Stimulated activated naive B cell treated with anti-CD40 and anti-IgM and Interleukin-4, amounts not matched to agents 10 μg/mL and 1 μg/mL and 100 μg/mL, for 72 hours (primary cell): ENCODE measurements at places on chromosomes 1 and 21.

DNA sequence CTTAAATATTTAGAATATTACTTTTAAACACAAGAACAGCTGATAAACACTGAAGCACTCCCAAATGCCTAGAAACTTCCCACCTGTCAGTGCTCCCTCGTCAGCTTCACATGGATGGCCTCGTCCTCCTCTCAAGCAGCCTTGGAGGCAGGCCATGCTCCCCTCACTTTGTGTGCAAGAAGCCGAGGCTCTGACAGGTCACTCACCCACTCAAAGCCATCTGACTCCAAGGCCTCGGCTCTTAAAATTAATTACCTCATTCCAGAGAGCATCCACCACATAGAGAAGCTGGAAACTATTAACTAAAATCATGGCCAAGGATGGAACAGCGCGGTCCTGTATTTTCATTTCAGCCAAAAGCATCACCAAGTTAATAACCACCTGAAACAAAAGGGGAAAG lies 17.8 kb downstream of the LBR start:
- DNase-seq, result no peak

DNA sequence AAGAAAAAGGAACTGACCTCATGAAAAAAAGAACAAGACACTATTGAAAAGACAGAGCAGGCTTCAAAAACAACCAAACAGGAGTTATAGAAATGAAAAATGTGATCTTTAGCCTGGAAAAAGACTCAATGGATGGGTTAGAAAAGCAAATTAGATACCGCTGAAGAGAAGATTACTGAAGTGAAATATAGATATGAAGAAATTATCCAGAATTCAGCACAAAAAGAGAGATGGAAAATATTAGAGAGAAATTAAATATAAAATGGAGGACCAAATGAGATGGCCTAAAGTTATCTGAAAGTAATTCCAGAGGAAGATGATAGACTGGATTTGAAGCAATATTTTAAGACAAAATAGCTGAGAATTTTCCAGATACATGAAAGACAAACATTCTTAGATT lies 63.0 kb downstream of the SLC37A1 start:
- no peak for DNase-seq

DNA sequence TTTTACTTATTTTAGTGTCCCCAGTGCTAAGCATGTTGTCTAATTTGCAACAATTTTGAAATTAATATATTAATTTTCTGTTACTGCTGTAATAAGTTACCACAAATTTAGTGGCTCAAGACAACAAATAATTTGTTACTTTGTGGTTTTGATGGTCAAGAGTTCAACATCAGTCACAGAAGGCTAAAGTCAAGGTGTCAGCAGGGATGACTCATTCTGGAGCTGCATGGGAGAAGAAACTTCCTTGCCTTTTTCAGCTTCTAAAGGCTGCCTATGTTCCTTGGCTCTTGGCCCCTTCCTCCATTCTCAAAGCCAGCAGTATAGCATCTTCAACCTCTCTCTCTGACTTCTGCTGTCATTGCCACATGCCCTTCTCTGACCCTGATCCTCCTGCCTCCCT lies 271.8 kb downstream of the HLX start:
- DNase-seq, result no peak

DNA sequence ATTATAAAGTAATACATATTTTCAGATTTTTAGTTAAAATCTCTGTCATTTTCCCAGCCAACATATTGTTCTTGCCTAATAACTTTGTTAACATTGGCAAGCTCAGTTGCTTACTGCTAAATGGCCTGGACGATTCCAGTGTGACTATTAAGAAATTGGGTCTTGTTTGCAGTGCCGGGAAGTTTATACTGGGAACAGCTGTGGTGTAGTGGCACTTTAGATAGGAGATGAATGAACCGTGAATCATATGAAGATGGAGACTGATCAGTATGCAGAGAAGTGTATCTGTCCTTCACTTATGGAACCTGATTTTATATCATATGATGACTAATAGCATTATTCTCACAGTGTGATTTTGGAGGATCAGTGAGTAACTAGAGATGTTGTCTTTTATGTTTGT lies 3.3 kb downstream of the CHRM3 start:
- DNase-seq, result no peak

DNA sequence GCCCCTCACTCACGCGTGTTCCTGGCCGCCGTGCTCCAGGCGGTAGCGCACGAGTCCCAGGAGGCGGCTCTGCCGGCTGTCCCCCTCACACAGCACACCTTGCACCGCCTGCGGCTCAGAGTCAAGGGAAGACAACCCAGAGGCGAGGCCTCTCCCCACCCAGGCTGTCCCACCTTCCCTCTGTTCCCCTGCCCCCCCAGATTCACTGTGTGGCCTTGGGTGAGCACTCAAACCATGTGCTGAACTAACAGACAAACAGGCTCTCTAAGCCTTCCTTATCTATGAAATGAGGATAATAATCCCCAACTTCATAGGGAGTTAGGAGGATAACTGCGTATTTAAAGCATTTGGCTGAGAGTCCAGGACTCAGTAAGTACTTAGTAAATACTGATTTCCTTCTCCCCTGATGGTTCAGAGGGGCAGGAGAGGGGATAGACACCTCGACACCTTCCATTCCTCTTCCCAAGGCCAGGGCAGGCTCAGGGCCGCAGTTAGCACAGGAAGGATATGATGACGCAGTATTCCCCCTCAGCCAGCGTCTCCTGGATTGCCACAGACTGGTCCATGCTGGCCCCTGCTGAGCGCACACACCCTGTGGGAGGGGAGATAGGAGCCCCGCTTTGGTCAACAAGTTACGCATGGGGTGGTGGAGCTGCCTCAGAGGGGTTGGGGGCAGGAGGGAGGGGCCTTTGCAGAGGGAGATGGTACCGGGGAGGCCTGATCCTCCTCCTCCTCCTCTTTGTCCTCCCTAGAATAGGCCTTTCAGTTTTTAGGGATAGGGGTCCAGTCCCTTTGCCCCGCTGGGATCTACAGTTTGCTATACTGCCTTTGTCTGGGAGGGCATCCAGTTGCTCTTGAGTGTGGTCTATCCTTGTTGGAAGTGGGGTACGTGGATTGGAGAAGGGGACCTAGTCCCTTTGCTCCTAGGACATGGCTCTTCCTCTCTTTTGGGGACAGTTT lies 830 bp downstream of the INPP5B start:
- no peak for DNase-seq

- no peak for DNase-seq
These were observed 1.1 kb downstream of the TOR1AIP1 start for GRCh38 chr1:179883040-179883744.

DNA sequence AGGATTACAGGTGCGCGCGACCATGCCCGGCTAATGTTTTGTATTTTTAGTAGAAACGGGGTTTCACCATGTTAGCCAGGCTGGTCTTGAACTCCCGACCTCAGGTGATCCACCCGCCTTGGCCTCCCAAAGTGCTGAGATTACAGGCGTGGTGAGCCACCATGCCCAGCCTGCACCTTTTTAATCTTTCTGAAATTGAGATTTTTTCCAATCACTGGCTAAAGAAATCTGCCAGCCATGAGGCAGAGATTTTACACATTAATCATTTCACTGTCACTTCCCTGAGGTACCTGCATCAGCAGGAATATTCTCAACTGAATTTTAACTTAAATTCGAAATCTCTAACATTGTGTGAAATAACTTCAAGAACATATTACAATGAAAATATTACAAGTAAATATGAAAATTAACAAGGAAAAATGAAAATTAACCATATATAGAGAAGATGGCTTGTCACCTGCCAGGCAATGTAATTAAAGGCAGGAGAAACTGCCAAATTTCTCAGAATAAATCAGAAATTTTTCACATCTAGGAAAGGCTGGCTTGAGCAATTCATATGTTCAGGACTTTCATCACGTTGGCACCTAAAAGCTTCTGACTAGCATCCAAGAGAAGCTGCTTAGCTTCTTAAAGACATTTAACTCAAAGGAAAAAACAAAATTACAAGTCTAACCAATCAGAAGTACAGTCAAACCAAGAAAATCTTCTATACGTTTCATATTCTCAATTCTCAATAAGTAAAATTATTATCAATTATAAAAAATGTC lies 5.9 kb downstream of the ANKRD13C start:
- DNase-seq, result no peak

- DNase-seq, result no peak
These were observed 132.6 kb downstream of the NTPCR start for GRCh38 chr1:233082778-233083550.

DNA sequence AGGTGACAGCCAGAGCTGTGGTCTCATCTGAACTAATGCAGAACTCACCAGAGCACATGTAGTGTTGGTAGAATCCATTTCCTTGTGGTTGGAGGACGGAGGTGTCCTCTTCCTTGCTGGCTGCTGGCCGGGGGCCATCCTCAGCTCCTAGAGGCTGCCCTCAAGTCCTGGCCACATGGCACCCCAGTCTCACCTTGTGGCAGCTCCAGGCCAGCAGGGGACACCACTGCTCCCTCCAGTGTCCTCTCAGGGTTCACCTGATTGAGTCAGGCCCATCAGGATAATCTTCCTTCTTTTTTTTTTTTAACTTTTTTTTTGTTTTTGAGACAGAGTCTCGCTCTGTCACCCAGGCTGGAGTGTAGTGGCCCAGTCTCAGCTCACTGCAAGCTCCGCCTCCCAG lies 2.9 kb downstream of the KCNE1 start:
- DNase-seq, result no peak

GRCh38 chr1:193932979-193933378 lies 746.6 kb upstream of the B3GALT2 start:
- DNase-seq, result no peak

DNA sequence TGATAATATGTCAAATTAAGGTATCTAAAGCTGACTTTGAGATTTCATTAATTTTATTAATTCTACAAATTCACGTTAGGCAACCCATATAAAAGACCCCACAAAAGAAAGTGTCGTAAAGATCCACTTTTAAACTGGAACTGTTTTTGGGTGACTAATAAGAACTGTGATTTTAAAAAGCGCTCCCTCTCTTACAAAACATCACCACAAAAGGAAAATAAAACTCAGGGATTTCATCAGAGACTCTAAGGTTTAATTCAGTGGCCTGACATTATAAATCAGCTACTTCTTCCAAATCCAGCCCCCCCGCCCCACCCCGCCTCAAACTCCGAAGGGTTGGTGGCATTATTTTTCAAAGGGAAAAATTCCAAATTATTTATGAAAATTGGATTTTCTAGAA lies 2.7 kb downstream of the COL24A1 start:
- no peak for DNase-seq

DNA sequence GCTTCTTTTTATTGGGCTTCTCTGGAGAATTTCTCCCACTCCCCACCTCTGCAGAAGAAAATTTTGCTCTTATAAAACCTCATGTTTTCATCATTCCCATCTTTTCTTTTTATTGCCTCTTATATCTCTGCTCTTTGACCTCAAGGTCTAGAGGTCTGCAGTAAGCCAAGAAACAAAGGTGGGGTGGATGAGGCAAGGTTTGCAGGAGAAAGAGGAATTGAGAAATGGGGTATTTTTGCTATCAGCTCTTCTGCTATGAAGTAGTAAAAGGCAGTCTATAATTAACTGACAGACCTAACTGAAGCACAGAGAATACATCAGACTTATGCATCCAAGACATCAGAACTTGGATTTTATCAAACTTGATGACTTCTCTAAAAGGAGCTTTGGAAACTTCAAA lies 22.9 kb downstream of the SYT11 start:
- DNase-seq, result no peak

- no peak for DNase-seq
These were observed 16.5 kb upstream of the IFFO2 start for GRCh38 chr1:18972991-18973390.

DNA sequence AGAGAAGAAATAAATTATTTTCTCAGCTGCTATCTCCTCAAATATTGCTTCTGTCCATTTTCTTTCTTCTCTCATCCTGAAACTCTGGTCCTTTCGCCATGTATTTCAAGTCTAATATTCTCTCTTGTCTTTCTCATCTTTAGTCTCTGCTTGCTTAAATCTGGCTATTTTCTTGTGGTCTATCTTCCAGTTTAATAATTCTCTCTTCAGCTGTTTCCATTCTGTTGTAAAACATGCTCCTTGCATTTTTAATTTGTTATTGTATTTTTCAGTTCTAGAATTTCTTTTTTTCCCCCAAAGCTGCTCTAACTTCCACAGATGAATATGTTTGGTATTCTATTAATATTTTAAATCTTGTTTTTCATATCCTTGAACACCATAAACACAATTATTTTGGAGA lies 70.1 kb upstream of the TMPRSS2 start:
- DNase-seq, result no peak

DNA sequence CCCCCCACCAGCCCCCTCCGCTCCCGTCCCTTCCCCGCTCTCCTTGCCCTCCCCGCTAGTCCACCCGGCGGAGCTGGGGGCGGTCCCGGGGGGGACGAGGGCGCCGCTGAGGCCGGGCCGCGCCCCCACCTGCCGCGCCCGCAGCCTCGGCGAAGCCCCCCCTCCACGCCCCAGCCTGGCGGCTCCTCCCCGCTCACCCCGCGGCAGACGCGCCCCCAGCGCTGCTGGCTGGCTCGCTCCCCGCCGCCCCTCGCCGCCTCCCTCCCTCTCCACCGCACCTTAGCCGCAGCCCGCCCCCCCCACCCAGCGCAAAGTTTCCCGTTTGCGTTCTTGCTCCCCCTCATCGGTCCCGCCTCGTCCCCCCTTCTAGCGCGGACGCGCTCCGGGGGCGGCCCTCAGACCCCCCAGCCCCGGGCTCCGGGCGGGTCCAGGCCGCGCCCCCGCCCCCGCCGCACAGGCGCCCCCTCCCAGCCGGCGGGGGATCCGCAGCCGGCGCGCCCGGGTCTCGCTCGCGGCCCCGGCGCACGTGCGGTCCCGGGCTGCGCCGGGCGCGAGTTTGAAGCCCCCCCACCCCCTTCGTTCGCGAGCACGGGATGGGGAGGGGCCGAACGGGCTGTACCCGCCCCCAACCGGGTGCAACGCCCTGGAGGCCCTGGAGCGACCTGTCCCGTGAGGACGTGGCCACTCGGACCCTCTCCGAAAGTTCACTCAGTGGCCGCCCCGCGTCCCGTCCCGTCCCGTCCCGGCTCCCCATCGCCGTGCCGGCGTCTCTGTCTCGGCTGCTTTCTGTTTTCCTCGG lies 623 bp downstream of the PTPRF start:
- DNase-seq, result no peak

GRCh38 chr1:217435204-217435603 lies 195.7 kb downstream of the GPATCH2 start:
- no peak for DNase-seq

GRCh38 chr1:110617116-110617515 lies 11.0 kb upstream of the KCNA2 start:
- DNase-seq, result no peak

GRCh38 chr1:159581422-159581821 lies 6.2 kb upstream of the APCS start:
- DNase-seq, result no peak
